ENCODE measurements at places on chromosomes 16 and 17.

- DNase-seq = no peak
Measured at GRCh38 chr16:89404561-89404960, 85.8 kb downstream of the ANKRD11 start.

- DNase-seq = no peak
Measured at GRCh38 chr17:60455378-60455777, 33.1 kb downstream of the CHCT1 start.

GRCh38 chr16:86585821-86586611 is 7.7 kb downstream of the FOXL1 start:
- no peak for DNase-seq

- peak; percentile 2 for DNase-seq
Measured at GRCh38 chr17:11644265-11645212, 46.3 kb downstream of the DNAH9 start.

- DNase-seq = no peak
Measured at GRCh38 chr17:48526608-48527546, 3.9 kb downstream of the HOXB1 start.

GRCh38 chr17:68854452-68854851 is 100.7 kb downstream of the ABCA8 start:
- no peak for DNase-seq

GRCh38 chr17:64130559-64131001 is 636 bp upstream of the ERN1 start:
- no peak for DNase-seq

GRCh38 chr17:48438516-48439061 is 8.6 kb upstream of the SKAP1 start:
- no peak for DNase-seq

DNA sequence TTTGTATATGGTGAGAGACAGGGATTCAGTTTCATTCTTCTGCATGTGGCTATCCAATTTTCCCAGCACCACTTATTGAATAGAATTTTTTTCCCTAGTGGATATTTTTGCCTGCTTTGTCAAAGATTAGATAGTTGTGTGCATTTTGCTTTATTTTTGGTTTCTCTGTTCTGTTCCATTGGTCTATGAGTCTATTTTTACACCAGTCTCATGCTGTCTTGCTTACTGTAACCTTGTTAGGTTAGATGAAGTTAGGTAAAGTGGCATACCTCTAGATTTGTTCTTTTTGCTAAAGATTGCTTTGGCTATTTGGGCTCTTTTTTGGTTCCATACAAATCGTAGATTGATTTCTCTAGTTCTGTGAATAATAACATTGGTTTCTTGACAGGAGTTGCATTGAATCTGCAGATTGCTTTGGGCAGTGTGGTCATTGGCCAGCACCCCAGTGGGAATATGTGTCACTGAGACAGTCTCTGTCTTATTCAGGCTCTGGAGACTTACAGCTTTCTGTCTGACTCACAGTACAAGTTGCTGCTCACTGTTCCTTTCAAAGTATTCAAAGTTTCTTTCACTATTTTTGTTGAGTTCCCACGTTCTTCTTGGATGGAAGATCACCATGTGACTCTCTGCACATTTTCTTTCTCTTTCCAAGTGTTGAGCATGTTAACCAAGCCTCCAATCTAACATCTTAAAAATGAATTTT is 709.1 kb downstream of the CDH11 start:
- DNase-seq = no peak

GRCh38 chr16:80300456-80300855 is 240.3 kb upstream of the DYNLRB2 start:
- no peak for DNase-seq

DNA sequence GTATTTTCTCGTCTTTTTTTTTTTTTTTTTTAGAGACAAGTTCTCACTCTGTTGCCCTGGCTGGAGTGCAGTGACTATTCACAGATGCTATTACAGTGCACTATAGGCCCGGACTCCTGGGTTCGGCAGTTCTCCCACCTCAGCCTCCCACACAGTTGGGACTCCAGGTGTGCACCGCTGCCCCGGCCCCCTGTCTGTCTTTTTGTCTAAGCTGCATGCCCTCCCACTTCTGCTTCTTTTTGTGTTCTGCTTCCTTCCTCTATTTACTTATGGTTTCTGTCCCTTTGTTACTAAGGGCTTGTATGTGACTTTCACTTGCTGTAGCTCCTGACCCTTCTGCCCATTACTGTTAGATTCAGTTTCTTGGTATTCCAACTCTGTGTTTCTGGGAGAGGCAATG is 20.5 kb downstream of the SLC7A6 start:
- no peak for DNase-seq

DNA sequence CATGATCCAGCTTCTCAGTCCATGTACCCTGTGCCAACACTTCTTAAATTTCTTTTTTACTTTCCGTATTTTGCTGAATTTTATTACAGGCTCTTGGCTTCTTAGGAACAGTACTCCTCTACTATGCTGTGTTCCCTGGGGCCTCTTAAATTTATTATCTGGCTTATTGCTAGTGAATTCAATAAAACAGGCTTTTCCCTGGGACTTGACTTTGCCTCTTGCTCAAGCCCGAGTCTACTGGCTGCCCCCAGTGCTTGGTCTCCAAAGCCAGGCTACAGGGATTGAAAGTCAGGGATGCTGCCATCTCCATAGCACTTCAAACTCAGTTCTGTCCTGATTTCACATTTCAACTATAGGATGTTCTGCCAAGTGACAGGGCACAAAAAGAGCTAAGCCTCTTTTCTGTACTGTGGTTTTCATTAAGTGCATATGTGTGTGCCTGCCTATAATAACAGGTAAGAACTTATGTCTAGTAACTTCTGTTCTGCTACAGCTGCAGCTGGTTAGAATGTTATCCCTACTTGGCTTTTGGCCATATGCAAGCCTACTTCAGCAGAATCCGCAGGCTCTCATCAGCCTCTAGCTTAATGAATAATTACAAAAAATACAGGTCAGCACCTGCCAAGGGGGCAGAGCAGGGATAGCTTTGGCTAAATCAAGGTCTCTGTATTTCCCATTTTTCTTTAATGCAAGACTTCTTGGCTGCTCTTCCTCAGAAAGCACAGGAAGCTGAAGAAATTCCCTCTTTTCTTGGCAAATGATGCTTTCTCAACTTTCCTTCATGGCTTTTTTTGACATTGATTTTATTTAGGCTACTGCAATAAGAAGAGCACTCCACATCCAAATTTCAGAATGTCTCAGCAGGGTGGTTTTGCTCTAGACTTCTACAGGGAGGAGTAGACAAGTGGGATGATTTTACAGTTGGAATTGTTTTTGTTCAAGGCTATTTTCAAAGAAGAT is 8.2 kb downstream of the FAM20A start:
- DNase-seq = peak; percentile 40

DNA sequence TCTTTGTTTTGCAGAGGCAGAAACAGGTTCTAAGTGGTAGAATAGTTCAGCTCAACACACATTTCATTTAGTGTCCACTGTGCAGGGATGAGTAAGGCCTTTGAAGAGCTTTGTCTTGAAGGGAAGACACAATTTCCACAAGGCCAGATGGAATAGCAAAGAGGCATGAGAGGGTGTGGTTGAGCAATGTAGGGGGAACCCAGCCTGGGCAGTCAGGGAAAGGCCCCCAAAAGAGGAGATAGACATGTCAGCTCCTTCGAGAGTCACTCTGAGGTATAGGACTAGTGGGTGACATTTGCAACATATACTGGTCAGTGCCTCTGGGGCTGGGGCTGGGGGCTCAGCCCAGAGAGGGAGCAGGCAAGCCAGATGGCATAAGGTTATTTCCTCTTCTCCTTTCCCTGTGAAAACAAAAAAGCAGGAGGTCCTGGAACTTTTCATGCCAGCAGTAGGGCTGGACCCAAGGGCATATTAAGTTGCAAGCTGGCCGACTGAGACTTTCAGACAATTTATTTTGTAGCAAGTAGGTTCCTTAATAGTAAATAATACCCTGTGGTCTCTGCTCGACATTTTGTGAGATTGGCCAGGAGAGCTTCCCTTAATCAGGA is 7.1 kb downstream of the ALKBH5 start:
- no peak for DNase-seq

DNA sequence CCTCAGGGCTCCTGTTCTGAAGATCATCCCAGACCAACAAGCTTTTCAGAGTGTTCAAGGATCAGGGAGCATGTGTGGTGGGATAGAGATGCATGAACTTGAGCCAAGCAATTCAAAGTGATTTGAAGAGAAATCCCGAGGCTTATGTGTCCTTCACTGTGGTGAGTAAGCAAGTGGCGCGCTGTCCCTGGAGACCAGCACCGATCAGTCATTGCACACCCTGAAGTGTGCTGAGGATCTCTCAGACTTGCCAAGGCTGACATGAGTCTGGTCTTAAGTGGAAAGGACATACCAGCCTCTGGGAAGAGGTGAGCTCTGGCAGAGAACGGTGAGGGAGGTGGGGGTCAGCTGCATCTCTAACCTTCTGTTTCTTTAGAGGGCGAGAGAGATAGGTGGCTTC is 43.8 kb upstream of the CDH13 start:
- no peak for DNase-seq

GRCh38 chr16:87178177-87178863 is 138.9 kb downstream of the C16orf95 start:
- no peak for DNase-seq

DNA sequence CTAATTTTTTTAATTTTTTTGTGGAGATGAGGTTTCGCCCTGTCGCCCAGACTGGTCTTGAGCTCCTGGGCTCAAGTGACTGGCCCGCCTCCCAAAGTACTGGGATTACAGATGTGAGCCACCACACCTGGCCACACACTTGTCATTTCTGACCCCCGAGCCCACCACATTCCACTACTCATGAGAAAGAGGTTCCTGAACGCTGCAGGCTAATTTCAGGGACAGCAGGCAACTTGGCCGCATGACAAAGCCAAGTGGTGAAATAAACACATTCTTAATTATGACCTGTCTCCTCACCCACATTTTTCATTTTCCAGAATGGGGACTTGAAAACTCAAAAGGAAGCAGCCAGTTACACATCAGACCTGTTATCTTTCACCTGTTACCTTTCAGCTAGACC is 114.5 kb downstream of the ABCC6 start:
- no peak for DNase-seq

DNA sequence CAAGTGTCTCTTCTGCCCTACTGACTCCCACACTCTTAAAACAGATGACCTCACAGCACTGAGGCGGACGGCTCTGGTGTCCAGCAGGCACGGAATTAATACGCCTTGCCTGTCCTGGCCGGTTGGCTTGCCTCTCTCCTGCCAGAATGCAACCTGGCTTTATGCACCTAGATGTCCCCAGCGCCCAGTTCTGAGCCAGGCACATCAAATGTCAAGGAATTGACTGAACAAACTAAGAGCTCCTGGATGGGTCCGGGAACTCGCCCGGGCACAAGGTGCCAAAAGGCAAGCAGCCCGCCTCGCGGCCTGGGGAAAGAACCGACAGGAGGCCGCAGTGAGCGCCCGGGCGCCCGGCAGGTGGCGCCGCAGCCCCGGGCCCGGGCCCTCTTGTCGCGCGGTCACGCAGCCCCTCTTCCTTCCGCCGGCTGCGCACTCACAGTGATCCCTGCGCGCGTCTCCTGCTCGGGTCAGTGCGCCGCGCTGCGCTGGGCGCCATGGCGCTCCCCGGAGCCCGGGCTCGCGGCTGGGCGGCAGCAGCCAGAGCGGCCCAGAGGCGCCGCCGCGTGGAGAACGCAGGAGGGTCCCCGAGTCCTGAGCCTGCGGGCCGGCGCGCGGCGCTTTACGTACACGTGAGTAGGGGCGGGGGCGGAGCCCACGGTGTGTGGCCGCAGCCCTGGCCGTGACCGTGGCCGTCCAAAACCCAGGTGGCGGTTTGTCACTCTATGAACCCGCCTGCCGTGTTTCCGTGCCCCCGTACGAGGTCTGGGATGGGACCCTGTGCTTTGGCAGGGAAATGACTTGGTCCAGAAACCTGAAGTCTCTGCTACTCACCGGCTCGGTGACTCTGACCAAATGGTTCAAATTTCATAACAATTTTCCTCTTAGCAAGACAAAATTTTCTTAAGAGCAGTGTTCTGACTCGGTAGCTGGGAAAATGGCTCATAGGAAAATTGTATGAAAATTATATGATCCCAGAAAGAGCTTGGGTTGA is at the start of gene RSAD1:
Gene RSAD1, plus strand, starts transcription at position 470 of the 991 bp plus-strand sequence. Its CDS starts 25 bp downstream, at position 495.
- peak; percentile 80 for DNase-seq

DNA sequence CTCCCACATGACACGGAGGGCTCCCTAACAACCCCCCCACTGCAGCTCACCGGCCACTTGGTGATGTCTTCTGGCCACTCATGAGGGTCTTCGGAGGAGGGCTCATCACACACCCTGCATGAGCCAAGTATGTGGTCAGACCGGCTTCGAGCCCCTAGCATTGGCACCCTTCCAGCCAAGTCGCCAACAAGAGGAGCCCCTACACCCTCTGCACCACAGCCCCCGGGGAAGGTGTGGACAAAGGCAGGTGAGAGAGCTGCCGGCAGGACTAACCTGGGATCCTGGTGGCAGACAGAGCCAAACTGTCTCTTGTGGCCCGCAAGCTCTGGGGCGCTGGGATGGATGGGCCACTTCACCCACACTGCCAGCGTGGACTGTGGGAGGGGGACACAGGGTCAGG is 6.5 kb downstream of the SNRNP25 start:
- no peak for DNase-seq

All from NCI-H2107 (cell line).